ENCODE measurements at places on chromosomes 6 and 20.
A peak's percentile ranks its signal among the peaks of the same experiment; 100 is the strongest.

- DNase-seq: no peak
Observed at GRCh38 chr20:19473216-19473921, 260.9 kb downstream of the SLC24A3 start.

GRCh38 chr6:125952764-125953501 lies 3.6 kb upstream of the HINT3 start:
- no peak for DNase-seq

DNA sequence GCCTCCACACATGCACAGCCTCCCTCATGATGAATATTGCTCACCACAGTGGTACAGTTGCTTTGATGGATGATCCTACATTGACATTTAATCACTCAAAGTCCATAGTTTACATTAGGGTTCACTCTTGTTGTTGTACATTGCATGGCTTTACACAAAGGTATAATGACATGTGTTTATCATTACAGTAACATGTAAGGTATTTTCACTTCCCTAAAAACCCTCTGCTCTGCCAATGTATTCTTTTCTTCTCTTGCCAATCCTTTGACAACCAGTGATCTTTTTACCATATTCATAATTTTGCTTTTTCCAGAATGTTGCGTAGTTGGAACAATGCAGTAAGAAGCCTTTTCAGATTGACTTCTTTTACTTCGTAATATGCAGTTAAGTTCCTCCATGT lies 166.6 kb upstream of the KHDRBS2 start:
- no peak for DNase-seq

GRCh38 chr20:15256676-15257568 lies 919.5 kb upstream of the FLRT3 start:
- no peak for DNase-seq

DNA sequence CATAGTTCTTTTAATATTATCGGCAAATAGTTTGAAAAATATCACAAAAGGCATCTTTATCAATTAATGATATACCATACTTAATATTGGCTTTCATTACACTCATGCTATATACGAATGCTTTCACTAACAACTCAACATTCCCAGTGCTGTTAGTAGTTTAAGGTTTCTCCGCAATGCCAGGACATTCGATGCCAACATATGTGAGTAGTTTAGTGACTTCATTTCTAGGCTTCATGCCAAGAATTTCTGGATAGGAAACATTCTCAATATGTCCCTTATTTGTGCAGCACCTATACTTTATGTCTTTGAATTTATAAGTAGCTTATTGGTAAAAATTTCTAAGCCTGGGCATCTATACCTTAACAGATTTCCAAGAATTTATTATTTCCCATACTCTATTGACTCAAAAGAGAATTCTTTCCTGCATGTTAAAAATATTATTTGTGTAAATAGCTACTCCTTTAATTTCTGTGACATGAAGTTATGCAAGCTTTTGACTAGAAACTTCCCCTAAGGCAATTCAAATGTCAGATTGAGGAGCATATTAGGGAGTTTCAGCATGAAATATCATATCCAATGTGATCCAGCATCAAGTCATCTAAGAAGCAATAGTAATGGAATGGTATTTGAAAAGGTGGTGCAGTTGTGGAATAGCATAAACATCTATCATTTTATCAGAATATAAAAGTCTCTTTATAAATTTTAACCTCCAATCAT lies 236.0 kb upstream of the STXBP5 start:
- no peak for DNase-seq

GRCh38 chr6:12545619-12546409 lies 170.8 kb upstream of the PHACTR1 start:
- no peak for DNase-seq

DNA sequence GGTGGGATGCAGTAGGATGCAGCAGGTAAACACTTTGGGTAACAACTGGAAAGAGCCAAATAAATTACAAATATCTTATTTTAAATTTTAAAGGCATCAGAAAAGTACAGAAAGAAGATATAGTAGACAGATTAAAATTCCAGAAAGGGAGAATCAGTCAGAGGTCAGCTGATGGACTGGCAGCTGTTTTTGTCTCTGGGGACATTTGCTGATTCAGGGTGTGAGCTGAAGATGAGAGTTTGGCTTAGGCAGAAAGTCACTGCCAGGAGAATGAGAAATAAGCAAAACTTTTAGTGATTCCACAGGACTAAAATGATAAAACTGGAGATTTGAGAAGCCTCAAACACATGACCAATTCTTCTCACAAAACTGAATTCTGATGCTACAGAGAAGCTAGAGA lies 39.5 kb downstream of the AHI1 start:
- no peak for DNase-seq

DNA sequence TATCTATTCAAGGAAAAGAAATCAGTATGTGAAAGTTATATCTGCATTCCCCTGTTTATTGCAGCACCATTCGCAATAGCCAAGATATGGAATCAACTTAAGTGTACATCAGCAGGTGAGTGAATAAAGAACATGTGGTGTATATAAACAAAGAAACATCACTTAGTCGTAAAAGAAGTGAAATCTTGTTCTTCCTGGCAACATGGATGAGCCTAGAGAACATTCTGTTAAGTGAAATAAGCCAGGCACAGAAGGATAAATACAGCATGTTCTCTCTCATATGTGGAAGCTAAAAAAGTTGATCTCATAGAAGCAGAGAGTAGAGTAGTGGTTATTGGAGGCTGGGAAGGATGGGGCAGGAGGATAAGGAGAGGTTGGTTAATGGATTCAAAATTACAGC lies 287.9 kb upstream of the FERMT1 start:
- no peak for DNase-seq

DNA sequence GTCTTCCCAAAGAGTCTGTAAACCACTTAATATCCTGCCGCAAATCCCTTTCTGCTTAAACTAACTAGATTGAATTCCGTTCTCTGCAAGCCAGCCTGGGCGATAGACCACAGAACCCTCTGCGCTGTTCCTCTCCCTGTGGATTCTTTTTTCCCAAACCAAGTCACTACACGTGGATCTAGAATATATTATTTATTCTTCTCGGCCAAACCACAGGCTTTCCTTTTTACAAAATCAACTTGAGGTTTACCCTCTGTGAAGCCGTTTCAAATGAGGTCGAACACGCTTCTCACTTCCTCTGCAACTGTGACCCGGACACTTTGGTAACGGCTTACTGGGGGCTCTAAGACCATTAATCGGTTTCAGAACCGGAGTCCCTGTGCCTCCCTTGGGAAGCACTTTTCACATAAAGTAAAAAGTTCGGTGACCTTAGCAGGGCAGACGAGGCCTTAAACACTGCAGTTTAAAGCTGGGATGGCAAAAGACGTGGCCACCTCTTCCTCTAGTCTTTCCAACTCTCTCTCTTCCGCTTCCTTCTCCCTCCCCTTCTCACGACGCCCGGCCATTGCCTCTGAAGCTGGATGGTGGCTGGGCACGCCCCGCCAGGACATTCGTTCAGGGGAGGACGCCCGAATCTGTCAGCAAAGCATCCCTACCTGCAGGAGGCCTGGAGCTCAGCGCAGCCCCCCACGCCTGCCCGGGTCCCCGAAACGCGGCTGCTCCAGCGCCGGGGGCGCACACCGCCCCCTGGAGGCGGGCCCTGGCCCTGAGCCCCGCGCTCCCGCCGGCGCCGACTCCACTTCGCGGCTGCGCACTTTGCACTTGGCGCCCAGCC lies 55.0 kb upstream of the FOXC1 start:
- no peak for DNase-seq

GRCh38 chr6:63236398-63236817 lies 25.1 kb downstream of the FKBP1C start:
- DNase-seq: no peak

GRCh38 chr20:1565461-1565860 lies 8.0 kb upstream of the SIRPD start:
- DNase-seq: no peak

DNA sequence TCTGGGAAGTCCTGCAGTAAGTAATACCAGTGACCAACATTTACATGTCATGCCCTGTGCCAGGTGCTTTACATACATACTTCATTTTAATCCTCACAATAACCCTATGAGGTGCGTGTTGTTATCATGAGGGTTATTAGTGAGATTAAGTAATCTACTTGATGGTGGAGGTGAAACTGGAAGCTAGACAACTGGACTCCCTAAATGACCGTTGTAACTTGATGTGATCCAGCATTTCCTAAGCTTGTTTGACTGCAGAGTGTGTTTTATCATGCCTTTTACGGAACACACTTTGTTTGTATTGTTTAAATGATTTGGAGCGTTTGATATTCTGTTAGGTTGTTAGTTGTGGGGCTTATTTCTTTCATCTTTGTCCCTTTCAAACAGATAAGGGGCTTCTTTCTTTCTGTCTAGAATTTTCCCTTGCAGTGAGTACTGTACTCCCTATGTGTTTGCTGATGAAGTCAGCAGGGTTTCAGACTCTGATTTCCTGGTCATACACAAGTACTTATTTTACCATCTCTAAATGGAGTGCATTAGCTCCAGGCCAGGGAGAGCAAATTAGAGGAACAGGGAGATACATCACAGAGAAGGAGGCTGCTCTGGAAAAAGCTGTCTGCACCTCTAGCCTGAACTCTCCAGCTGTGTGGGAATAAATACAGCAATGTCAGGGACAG lies 29.7 kb downstream of the CHMP4B start:
- DNase-seq: no peak

DNA sequence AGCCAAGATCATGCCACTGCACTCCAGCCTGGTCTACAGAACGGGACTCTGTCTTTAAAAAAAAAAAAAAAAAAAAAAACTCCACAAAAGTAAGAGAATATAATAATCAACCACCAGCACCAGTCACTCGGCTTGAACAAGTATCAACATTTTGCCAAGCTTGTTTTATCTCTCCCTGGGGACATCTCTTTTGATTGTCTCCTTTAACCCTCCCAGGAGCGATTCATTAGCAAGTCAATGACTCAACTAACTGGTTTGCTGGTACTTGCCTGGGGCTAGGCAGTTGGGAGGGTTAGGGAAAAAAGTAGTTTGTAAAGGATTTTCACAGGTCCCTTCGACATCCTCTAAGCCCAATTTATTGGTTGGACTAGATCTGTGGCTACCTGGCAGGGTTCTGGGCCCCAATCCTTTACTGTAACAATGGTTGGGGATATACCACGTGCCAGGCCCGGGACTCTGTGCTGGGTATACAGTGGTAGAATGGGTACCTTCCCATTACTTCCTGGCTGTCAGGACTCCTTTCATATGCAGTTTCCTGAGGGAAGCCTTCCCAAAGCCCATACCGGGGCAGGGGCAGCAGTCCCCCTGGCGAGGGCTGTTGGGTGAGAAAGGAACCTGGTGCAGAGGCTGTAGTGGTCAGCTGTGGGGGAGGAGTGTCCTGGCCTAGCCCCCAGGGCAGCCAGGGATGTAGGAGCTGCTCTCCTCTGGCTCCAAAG lies 12.2 kb downstream of the TGIF2 start:
- no peak for DNase-seq

- no peak for DNase-seq
Observed at GRCh38 chr6:121584586-121585369, 149.3 kb downstream of the GJA1 start.

- DNase-seq: no peak
Observed at GRCh38 chr6:148274809-148275208, 67.8 kb upstream of the SASH1 start.

DNA sequence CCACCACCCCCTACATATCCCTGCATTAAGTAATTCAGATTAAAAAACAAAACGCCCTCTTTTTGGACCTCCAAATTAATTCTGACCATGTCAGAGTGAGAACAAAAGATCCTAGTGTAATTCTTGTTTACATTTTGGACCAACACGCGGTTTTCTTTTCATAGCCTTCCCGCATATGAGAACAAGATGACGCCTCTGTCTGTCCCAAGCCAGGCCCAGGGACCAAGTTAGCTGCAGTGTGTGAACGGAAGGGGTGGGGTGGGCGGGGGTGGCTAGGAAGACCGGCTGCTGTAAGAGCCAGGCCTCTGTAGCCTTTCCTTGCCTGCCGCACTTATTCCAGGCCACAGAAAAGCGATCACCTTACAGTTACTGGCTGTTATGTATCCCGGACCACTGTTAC lies 68.0 kb downstream of the PLCG1 start:
- DNase-seq: no peak

GRCh38 chr6:39553029-39553428 lies 172.2 kb downstream of the KIF6 start:
- no peak for DNase-seq

DNA sequence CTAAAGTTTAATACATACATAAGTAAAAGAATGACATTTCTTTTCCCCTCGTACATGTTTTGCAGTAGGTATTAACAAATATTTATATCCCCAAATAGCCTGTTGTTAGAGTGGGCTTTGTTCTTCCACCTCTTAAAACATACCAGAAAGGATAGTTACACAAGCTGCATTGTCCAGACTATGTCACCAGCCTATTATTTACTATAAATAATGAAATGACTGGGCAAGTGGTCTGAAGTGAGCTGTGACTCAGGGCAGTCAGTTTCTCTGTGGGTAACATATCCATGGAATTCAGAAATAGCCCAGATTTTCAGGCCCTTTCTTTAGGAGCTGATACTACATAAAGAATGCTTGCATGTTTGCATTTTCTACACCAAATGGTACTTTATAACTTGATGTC lies 60.1 kb downstream of the FUT9 start:
- no peak for DNase-seq

- DNase-seq: no peak
Observed at GRCh38 chr20:20500312-20500711, 132.4 kb downstream of the INSM1 start.

GRCh38 chr6:52834481-52834880 lies 6.1 kb downstream of the GSTA5 start:
- DNase-seq: no peak

- DNase-seq: no peak
Observed at GRCh38 chr6:33578588-33579011, 1.5 kb downstream of the BAK1 start.

DNA sequence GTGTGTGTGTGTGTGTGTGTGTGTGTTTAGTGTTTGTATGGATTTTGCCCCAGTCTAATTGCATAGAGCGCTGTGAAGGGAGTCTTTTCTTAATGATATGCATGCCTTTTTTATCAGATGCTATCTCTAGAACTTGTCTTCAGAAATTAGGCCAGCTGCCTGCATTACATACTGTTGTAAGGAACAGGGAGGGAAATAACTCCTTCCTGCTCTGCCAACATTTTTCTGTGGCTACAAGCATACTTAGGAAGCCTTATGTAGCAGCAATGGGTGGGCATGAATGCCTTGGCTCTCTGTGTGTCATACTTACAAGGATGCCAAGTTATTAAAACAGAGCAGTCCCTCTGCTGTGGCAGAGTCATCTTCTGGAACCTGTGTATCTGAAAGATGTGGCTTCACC lies 8.0 kb upstream of the COL21A1 start:
- no peak for DNase-seq

DNA sequence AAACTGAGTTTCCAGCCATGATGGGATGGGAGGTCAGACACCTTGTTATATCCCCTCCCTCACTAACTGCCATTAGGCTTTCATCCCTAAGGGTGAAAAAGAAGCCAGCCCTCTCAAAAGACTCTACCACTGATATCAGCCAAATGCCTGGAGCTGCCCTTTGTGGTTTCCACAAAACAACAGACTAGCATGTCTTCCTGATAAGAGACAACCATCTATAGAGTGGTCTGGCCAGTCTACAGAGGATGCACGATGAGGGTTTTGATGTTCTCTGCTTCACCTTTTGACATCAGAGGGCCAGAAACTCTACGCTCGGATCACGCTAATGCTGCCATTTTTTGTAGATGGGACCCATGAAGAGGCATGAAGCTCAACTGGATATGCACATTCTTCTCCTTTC lies 61.7 kb upstream of the ARHGAP18 start:
- DNase-seq: no peak

GRCh38 chr20:22576273-22576672 lies 8.1 kb downstream of the FOXA2 start:
- DNase-seq: peak; percentile 58

GRCh38 chr6:36688063-36688738 lies 9.4 kb upstream of the RAB44 start:
- no peak for DNase-seq

All from NCI-H1930 (cell line).